Liver (tissue), 10 donors: ENCODE measurements at places on chromosomes 7 and 10. TPM values are rescaled to one million over a fixed set of nuclear protein-coding genes. Genes with fewer than 3 reads are reported as not detected.

DNA sequence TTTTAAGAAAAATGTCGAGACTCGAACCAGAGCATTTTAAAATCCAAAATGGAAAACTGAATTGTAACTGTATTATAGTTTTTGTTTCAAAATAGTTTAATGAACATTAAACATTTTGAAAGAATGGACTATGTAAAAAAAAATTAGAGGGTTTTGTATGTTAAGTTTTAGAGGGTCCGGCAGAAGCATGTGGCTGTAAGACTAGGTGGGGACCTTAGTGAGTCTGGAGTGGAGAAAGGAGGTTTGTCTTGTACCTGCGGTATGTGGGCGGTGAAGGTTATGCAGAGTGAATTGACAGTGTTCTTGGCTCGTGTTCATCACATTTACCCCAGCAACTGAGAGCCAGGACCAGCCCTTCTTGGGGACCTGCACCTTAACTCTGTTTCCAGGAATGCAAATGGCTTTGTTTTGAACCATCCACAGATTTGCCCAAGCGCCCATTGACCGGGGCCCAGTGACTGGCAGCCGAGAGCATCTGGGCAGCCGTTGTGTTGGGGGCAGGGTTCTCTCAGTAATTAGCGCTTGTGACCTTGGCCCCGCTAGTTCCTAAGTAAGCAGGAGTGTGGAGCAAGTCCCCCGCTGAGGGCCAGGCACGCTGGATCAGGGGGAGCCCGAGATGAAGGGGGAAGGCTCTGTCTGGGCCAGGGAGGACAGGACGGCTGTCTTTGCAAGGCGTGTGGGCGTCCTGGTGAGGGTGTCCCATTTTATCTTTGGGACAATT is 1.4 kb upstream of the KLF6 start:
- H3K27me3 ChIP-seq: no peaks in the 10 kb centered on the region
- peaks cover 11% of the 10 kb centered on the region for H3K36me3 ChIP-seq
- H3K27ac ChIP-seq: peak overlapping the region; percentile 99

GRCh38 chr7:134854816-134855215 is 75.4 kb downstream of the CALD1 start:
- no peak for DNase-seq
- H3K4me3 ChIP-seq: no peak overlapping the region
- no peaks in the 10 kb centered on the region for H3K27me3 ChIP-seq
- no peaks in the 10 kb centered on the region for H3K36me3 ChIP-seq

DNA sequence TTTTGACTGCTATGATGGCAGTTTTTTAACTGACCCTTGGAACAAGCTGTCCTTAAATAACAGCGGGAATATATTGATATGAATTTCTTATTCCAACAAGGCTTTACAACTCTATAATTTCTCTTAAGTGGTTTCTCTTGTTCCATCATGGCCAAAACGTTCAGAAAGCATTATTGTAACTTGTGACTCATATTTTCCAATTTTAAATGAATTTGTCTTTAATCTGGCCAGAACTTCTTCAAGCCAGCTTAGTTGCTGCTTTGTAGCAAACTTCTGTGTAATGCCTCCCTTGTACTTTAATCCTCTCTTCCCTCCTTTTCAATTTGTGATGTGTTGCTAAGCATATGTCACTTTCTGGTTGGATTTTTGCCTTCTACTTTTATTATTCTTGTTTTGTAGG is 271.9 kb downstream of the KIF20B start:
- H3K4me3 ChIP-seq: no peak overlapping the region
- H3K27ac ChIP-seq: no peak overlapping the region
- no peaks in the 10 kb centered on the region for H3K4me1 ChIP-seq

- no peak overlapping the region for H3K4me3 ChIP-seq
- no peaks in the 10 kb centered on the region for H3K27me3 ChIP-seq
- no peaks in the 10 kb centered on the region for H3K4me1 ChIP-seq
- no peaks in the 10 kb centered on the region for H3K36me3 ChIP-seq
- no peak overlapping the region for H3K27ac ChIP-seq
Observed at GRCh38 chr7:40915071-40915470, 780.3 kb downstream of the SUGCT start.

- DNase-seq: no peak
- peaks cover 53% of the 10 kb centered on the region for H3K4me1 ChIP-seq
- no peaks in the 10 kb centered on the region for H3K27me3 ChIP-seq
- H3K36me3 ChIP-seq: no peaks in the 10 kb centered on the region
- H3K4me3 ChIP-seq: no peak overlapping the region
- H3K27ac ChIP-seq: peak overlapping the region; percentile 49
Observed at GRCh38 chr10:132589015-132589414, 51.4 kb downstream of the INPP5A start.

DNA sequence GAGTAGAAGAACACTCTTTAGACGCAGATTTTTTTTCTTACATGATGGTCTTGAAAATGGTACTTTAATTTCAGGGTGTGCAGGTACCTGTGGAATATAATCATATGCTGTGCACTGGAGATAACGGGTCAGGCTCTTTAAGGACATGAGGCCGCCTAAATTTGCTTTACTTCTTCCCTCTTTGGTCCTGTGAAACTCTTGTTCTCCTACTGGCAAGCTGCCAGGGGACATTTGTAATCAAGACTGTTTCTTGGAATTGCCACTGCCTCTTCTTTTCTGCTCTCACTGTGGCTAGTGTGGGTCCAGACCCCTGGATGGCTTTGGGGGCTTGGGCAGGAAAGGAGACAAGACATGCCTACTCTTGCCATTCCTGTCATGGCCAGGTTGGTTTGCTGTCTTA is 146.0 kb downstream of the SND1 start:
- peaks cover 7% of the 10 kb centered on the region for H3K4me1 ChIP-seq
- H3K27me3 ChIP-seq: no peaks in the 10 kb centered on the region
- DNase-seq: no peak
- no peak overlapping the region for H3K27ac ChIP-seq
- no peak overlapping the region for H3K4me3 ChIP-seq

GRCh38 chr7:47320296-47320695 is 261.6 kb downstream of the TNS3 start:
- peaks cover 12% of the 10 kb centered on the region for H3K4me1 ChIP-seq
- no peak overlapping the region for H3K4me3 ChIP-seq
- H3K27ac ChIP-seq: no peak overlapping the region
- H3K27me3 ChIP-seq: no peaks in the 10 kb centered on the region
- peaks cover 4% of the 10 kb centered on the region for H3K36me3 ChIP-seq

GRCh38 chr7:953547-954327 is 743 bp downstream of the ADAP1 start:
- H3K36me3 ChIP-seq: no peaks in the 10 kb centered on the region
- H3K4me1 ChIP-seq: peaks cover 8% of the 10 kb centered on the region
- no peak overlapping the region for H3K27ac ChIP-seq
- H3K4me3 ChIP-seq: no peak overlapping the region

DOCK1 gene
- 28.8 TPM for total RNA-seq

IDI1 gene
- total RNA-seq: 264 TPM

DNA sequence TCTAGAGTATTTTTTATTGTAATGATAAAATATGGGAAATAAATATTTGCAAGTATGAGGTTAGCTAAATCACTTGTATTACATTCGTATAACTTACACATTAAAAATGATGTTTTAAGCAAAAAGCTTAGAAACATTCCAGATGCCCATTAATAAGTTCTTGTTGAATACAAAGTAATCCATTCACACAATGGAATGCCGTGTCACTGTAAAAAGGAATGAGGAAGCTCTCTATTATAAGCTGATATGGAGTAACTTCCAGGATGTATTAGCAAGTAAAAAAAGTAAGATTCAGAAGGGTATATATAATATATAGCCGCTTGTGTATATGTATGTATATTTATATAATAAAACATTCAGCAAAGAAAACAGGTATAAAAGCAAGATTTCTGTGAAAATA is 412.8 kb upstream of the MTPN start:
- no peaks in the 10 kb centered on the region for H3K4me1 ChIP-seq
- no peaks in the 10 kb centered on the region for H3K27me3 ChIP-seq
- DNase-seq: no peak
- no peak overlapping the region for H3K27ac ChIP-seq

ADGRA1 gene
- 0.70 TPM for total RNA-seq

- H3K27me3 ChIP-seq: no peaks in the 10 kb centered on the region
- H3K27ac ChIP-seq: peak overlapping the region; percentile 72
- peaks cover 8% of the 10 kb centered on the region for H3K4me1 ChIP-seq
- DNase-seq: peak; percentile 74
Observed at GRCh38 chr7:100604028-100604975, 2.1 kb downstream of the PCOLCE start.

PRLHR gene
- 0.08 TPM for total RNA-seq

NUDT5 gene
- total RNA-seq: 21.9 TPM

DNA sequence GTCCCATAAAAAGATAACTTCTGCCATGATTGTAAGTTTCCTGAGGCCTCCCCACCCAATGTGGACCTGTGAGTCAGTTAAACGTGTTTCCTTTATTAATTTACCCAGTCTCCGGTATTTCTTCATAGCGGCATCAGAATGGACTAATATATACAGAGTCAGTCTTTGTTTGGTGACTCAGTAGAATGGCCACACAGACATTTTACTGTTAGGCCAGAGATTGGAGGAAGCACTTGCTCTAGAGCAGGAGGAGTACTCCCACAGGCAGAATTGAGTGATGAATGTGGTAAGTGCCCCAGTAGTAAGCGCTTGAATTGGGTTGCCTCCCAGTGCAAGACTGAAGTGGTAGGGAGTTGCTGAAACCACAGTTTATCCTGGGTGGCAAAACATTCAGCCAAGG is 149.5 kb upstream of the SMIM30 start:
- no peak for DNase-seq
- H3K27me3 ChIP-seq: no peaks in the 10 kb centered on the region
- H3K4me3 ChIP-seq: no peak overlapping the region
- H3K27ac ChIP-seq: no peak overlapping the region
- H3K4me1 ChIP-seq: no peaks in the 10 kb centered on the region

GRCh38 chr10:27747096-27747451 is 1.5 kb upstream of the MKX start:
- DNase-seq: no peak
- no peak overlapping the region for H3K4me3 ChIP-seq
- H3K4me1 ChIP-seq: peaks cover 42% of the 10 kb centered on the region
- no peak overlapping the region for H3K27ac ChIP-seq
- H3K27me3 ChIP-seq: peaks cover 2% of the 10 kb centered on the region
- no peaks in the 10 kb centered on the region for H3K36me3 ChIP-seq

DNA sequence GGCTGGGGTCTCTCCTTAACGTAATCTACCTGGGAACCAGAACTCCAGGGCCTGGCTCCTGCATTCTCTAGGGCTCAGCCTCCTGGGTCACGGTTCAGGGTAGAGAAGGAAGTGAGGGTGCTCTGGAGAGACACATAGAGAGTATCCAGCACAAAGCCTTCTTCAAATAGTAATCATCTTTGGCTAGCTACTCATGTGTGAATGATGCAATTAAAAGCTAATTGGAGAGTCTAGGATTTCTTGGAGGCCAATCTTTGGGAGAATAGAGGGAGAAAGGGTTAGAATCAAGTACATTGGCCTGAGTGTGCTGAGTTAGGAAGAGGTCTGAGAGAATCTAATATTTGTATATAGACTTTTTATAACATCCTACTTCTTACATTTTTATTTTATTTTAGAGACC is 24.0 kb upstream of the MALRD1 start:
- H3K36me3 ChIP-seq: no peaks in the 10 kb centered on the region
- H3K27ac ChIP-seq: no peak overlapping the region
- no peak for DNase-seq
- H3K4me3 ChIP-seq: no peak overlapping the region
- H3K27me3 ChIP-seq: no peaks in the 10 kb centered on the region

DNA sequence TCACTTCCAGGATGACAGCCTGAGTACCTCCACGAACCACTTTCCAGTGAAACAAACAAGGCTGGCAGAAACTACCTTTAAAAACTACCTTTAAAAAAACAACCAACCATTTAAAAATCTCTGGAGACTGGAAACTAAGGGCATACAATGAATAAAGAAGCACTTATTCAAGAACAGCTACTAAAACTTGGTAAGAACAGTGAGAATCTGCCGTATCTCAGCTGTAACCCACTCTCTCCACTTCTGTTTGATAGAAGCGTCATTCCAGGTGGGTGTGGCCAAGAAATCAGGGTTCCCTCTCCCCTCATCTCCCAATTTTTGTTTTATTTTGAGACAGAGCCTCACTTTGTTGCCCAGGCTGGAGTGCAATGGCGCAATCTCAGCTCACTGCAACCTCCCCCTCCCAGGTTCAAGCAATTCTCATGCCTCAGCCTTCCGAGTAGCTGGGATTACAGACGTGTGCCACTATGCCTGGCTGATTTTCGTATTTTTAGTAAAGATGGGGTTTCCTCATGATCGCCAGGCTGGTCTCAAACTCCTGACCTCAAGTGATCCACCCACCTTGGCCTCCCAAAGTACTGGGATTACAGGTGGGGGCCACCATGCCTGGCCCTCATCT is 158.8 kb upstream of the CHST15 start:
- H3K36me3 ChIP-seq: no peaks in the 10 kb centered on the region
- no peak overlapping the region for H3K27ac ChIP-seq
- no peak for DNase-seq
- no peaks in the 10 kb centered on the region for H3K4me1 ChIP-seq
- H3K27me3 ChIP-seq: no peaks in the 10 kb centered on the region
- no peak overlapping the region for H3K4me3 ChIP-seq

EMX2 gene
- total RNA-seq: not detected

DEPP1 gene
- total RNA-seq: 33.4 TPM

OR6B1 gene
- total RNA-seq: not detected

DNA sequence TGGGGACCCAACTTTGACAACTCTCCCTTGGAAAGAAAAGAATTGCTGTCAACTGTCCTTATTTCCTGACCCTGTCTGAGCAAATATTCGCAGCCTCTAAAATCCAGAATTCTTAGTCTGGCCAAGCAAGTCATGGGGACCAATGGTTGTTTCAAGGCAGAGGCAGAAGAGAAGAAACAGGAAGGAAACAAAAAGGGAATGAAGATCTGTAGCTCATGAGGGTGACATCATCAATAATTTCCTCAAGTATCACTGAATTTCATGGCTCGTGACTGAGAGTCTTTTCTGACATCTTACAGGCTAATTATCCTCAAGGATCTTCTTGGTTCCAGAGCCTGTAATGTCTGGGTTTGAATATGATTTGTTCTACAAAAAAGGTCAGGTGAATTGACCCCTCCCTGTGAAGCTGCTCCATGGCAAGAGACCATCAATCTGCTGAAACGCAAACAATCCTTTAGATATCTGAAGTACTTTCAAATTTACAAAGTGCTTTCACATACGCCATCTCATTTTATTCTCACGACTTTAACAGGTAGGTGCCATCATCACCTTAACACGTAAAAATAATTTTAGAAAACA is 5.8 kb downstream of the CDK6 start:
- no peak for DNase-seq
- H3K27ac ChIP-seq: no peak overlapping the region
- H3K36me3 ChIP-seq: no peaks in the 10 kb centered on the region

DNA sequence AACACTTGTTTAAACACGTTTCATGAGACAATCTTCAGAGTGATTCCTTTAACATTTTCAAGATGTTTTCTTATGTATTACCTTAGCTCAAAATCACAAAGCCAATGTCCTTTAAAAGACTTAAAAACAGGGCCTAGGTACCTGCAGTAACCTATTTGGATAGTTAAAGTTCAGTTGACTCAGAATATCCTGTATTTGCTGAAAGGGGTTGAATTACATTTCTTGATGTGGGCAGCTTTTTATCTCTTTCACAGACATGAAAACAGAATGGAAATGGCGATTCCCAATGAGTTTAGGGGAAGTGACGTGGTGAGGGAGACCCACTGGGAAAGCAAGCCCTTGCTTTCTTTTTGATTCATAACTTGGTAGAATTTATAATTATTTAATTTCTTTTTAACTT is 324.4 kb upstream of the AOAH start:
- no peaks in the 10 kb centered on the region for H3K36me3 ChIP-seq
- H3K4me1 ChIP-seq: peaks cover 2% of the 10 kb centered on the region
- DNase-seq: no peak
- H3K4me3 ChIP-seq: no peak overlapping the region

STARD3NL gene
- total RNA-seq: 9.7 TPM

GRCh38 chr10:114761205-114762193 is 60.1 kb upstream of the FHIP2A start:
- H3K4me1 ChIP-seq: no peaks in the 10 kb centered on the region
- no peaks in the 10 kb centered on the region for H3K36me3 ChIP-seq
- no peak overlapping the region for H3K4me3 ChIP-seq
- no peaks in the 10 kb centered on the region for H3K27me3 ChIP-seq
- no peak for DNase-seq
